ENCODE measurements at places on chromosomes 2 and 18.
A peak's percentile ranks its signal among the peaks of the same experiment; 100 is the strongest.

- H3K27ac ChIP-seq, result no peak overlapping the region
- DNase-seq, result no peak
- H3K36me3 ChIP-seq, result no peaks in the 10 kb centered on the region
Observed at GRCh38 chr2:176063958-176064357, 19.8 kb downstream of the EVX2 start.

- H3K27me3 ChIP-seq, result no peaks in the 10 kb centered on the region
- H3K4me1 ChIP-seq, result no peaks in the 10 kb centered on the region
- no peak overlapping the region for H3K27ac ChIP-seq
- DNase-seq, result no peak
- no peak overlapping the region for H3K4me3 ChIP-seq
- H3K36me3 ChIP-seq, result no peaks in the 10 kb centered on the region
Observed at GRCh38 chr2:55061523-55062344, 11.5 kb upstream of the RTN4 start.

DNA sequence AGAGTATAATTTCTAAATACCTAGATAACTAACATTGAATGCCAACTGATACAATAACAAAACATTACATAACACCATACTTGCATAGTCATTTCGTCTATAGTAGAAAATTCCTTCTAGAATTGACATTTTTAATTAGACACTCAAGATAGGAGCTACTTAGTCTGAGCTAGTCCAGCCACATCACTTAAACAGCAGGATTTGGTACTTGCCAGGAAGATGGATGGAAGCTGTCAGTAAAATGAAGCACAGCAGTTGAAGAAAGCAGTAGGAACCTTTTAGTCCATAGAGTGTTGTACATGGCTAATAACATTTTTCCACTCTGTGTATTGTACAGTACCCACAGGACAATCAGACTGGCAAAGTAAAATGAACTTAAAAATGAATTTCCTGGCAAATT lies 372.0 kb downstream of the GALNT13 start:
- no peak overlapping the region for H3K4me3 ChIP-seq
- no peak overlapping the region for H3K27ac ChIP-seq
- no peak for DNase-seq

DNA sequence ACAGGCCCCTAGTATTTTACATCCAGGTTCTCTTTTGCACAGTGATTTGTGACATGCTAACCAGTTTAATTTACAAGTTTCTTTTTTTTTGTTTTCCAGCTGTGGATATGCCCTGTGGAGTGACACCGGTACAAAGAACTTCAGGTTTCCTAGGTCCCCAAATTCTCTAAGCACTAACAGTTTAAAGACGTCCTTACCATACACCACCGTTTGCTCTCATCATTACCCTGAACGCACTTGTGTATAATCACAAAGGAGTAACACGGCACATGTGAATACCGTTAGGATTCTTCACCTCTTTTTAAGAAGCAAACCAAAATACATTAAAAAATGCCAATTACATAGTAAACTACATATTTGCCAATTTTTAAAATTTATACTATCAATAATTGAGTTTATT lies 853 bp downstream of the LANCL1 start:
- no peak overlapping the region for H3K27ac ChIP-seq
- no peak for DNase-seq
- no peaks in the 10 kb centered on the region for H3K27me3 ChIP-seq
- peaks cover 4% of the 10 kb centered on the region for H3K36me3 ChIP-seq
- H3K4me1 ChIP-seq, result no peaks in the 10 kb centered on the region
- peak overlapping the region; percentile 81 for H3K4me3 ChIP-seq

DNA sequence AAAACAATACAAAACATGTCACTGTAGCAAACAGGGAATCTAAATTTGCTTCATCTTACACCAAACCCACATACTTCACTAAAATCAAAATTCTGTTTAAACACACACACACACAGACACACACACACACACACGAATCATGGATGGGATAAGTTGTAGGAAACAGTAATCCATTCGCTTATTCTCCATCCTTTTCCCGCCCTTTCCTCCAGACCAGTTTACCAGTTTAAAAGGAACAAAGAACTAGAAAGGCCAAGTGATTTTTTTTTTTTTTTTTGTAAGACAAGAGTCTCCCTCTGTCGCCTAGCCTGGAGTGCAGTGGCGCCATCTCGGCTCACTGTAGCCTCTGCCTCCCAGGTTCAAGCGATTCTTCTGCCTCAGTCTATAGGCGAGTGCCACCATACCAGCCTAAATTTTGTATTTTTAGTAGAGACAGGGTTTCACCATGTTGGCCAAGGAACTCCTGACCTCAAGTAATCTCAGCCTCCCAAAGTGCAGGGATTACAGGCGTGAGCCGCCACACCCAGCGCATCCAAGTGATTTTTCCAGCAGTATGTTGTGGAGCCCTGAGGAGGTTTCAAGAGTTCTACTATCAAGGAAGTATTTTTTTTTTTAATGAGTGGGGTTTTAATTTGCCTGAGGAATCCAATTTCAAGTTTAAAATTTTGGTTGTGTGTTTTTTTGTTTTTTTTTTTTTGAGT lies 5.7 kb downstream of the PSME4 start:
- H3K36me3 ChIP-seq, result no peaks in the 10 kb centered on the region
- H3K27ac ChIP-seq, result no peak overlapping the region
- H3K4me1 ChIP-seq, result peaks cover 1% of the 10 kb centered on the region

GRCh38 chr2:45404807-45405297 lies 206.2 kb downstream of the SRBD1 start:
- no peak overlapping the region for H3K27ac ChIP-seq
- H3K4me1 ChIP-seq, result peaks cover 15% of the 10 kb centered on the region
- DNase-seq, result no peak

- H3K4me3 ChIP-seq, result no peak overlapping the region
- H3K27ac ChIP-seq, result no peak overlapping the region
- H3K27me3 ChIP-seq, result no peaks in the 10 kb centered on the region
- H3K36me3 ChIP-seq, result peaks cover 36% of the 10 kb centered on the region
- DNase-seq, result no peak
Observed at GRCh38 chr2:110675679-110676078, 2.2 kb downstream of the BUB1 start.

DNA sequence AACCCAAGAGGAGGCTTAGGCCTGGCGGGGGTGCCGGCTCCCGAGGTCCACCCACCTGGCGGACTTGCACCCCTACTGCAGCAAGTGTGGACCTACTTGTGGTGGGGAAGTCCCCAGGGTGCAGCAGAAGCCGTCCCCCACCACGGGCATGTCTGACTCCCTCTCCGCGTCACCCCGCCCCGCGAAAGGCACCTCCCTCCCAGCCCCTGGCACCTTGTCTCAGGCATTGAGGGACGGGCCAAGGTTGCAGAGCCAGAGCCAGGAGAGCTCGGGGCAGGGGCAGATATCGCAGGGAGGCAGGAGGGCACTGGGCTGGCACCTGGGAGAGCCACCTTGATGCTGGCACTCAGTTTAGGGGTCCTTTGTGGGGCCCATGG lies 19.0 kb downstream of the CROCC2 start:
- H3K27me3 ChIP-seq, result no peaks in the 10 kb centered on the region
- no peaks in the 10 kb centered on the region for H3K4me1 ChIP-seq
- no peak for DNase-seq
- H3K4me3 ChIP-seq, result no peak overlapping the region
- no peaks in the 10 kb centered on the region for H3K36me3 ChIP-seq
- H3K27ac ChIP-seq, result no peak overlapping the region

- no peak for DNase-seq
- no peaks in the 10 kb centered on the region for H3K27me3 ChIP-seq
- H3K4me1 ChIP-seq, result no peaks in the 10 kb centered on the region
- no peaks in the 10 kb centered on the region for H3K36me3 ChIP-seq
- H3K27ac ChIP-seq, result no peak overlapping the region
- peak overlapping the region; percentile 91 for H3K4me3 ChIP-seq
Observed at GRCh38 chr2:189763908-189764661, 1.5 kb upstream of the OSGEPL1 start.

DNA sequence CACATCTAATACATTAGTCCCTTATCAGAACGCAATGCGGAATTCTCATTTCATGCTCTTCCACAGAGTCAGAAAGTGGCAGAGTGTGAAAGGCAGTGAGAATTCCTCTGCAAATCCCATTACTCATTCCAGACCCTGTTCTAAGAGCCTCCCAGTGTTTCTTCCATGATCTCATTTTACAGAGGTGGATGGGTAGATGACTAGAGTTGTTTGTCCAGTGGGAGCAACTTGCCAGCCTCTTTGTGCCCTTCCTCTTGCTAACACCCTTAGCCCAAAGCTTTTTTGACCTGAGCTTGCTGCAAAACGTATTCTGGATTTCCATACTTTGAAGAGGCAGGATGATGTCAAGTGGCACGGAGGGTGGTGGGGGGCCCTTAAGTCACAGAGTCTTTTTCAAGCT lies 467.7 kb upstream of the RGPD4 start:
- H3K27me3 ChIP-seq, result no peaks in the 10 kb centered on the region
- no peaks in the 10 kb centered on the region for H3K4me1 ChIP-seq
- no peak overlapping the region for H3K4me3 ChIP-seq
- no peak for DNase-seq
- H3K27ac ChIP-seq, result no peak overlapping the region
- H3K36me3 ChIP-seq, result no peaks in the 10 kb centered on the region

GRCh38 chr18:61844726-61845125 lies 48.1 kb downstream of the RNF152 start:
- H3K27ac ChIP-seq, result no peak overlapping the region
- no peaks in the 10 kb centered on the region for H3K36me3 ChIP-seq
- H3K4me3 ChIP-seq, result no peak overlapping the region
- no peaks in the 10 kb centered on the region for H3K27me3 ChIP-seq
- DNase-seq, result no peak
- no peaks in the 10 kb centered on the region for H3K4me1 ChIP-seq

- H3K4me1 ChIP-seq, result no peaks in the 10 kb centered on the region
- H3K4me3 ChIP-seq, result no peak overlapping the region
- no peak for DNase-seq
Observed at GRCh38 chr18:12397793-12398192, 9.9 kb upstream of the PRELID3A start.

DNA sequence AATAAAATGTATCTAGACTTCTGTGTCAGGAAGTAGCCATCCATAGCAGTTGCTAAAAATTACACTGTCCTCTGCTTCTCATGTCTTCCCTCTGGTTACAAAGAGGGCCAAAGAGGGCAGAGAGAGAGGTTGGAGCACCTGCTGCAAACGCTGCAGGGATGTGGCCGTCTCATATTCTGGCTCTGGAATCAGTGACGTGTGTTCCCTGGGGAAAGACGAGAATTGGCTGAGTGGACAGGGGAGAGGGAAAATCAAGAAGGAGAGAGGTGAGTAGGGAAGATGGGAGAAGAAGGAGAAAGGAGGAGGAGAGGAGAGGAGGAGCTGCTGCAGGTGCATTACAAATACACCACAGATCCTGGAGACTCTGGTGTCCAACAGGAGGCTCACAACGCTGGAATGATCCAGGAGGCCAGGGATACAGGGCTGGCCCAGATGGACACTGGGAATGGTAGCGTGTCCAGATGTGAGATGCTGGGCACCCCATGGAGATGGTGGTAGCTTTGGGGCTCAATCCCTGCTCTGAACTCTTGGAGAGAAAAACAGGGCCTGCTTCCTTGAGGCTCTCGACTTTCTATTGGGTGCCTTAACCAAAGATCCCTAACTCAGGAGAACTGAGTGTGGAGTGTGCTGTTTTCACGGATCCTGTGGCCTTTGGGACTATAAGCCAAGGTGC lies 118.4 kb upstream of the PXDN start:
- no peaks in the 10 kb centered on the region for H3K27me3 ChIP-seq
- peaks cover 23% of the 10 kb centered on the region for H3K4me1 ChIP-seq
- no peak overlapping the region for H3K27ac ChIP-seq
- H3K4me3 ChIP-seq, result no peak overlapping the region
- no peak for DNase-seq
- no peaks in the 10 kb centered on the region for H3K36me3 ChIP-seq

DNA sequence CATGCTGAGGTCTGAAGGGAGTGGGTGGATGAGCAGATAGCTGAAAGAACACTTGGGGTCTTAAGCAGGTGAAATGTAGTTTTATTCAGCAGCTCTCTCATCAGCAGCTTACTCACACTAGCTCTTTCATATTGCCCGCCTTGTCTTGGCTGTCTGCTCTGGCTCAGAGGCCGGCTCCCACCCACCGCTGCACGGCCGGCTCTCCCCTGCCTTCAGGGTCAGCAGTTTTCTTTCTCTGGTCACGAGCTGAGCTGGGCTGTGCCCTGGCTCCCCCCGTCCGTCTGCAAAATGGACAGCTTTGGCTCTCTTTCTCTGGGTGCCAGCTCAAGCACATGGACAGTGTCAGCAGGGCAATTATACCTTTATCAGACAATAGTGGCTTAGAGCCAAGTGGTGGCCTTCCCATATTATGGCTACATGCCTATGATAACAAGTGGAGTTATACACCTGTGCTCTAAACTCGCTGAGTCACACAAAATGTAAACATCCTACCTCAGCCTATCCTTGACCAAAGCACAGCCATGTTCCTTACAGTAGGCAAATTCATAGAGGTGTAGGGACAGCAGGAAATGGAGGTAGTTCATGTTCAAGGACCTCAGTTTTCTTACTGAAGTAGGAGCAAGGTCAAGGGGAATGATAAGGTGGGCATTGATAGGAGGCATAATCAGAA lies 224.8 kb downstream of the SOCS6 start:
- H3K36me3 ChIP-seq, result no peaks in the 10 kb centered on the region
- no peaks in the 10 kb centered on the region for H3K4me1 ChIP-seq
- H3K4me3 ChIP-seq, result no peak overlapping the region
- no peaks in the 10 kb centered on the region for H3K27me3 ChIP-seq
- H3K27ac ChIP-seq, result no peak overlapping the region

DNA sequence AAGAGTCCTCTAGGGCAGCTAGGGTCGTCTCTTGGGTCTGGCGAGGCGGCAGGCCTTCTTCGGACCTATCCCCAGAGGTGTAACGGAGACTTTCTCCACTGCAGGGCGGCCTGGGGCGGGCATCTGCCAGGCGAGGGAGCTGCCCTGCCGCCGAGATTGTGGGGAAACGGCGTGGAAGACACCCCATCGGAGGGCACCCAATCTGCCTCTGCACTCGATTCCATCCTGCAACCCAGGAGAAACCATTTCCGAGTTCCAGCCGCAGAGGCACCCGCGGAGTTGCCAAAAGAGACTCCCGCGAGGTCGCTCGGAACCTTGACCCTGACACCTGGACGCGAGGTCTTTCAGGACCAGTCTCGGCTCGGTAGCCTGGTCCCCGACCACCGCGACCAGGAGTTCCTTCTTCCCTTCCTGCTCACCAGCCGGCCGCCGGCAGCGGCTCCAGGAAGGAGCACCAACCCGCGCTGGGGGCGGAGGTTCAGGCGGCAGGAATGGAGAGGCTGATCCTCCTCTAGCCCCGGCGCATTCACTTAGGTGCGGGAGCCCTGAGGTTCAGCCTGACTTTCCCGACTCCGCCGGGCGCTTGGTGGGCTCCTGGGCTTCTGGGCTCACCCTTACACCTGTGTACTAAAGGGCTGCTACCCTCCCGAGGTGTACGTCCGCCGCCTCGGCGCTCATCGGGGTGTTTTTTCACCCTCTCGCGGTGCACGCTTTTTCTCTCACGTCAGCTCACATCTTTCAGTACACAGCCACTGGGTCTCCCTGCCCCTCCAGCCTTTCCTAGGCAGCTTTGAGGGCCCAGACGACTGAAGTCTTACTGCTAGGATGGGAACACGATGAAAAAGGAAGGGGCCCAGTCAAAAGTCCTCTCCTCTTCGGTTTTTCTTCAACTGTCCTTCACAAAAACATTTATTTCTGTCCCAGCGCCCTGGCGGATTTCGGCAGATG lies 8.1 kb downstream of the SIX2 start:
- DNase-seq, result peak; percentile 83
- H3K36me3 ChIP-seq, result no peaks in the 10 kb centered on the region
- peaks cover 86% of the 10 kb centered on the region for H3K27me3 ChIP-seq
- no peak overlapping the region for H3K27ac ChIP-seq
- H3K4me1 ChIP-seq, result peaks cover 21% of the 10 kb centered on the region

All from H1 (cell line).